Spleen (tissue), 13 donors: ENCODE measurements at places on chromosomes 2 and 18. TPM values are rescaled to one million over a fixed set of nuclear protein-coding genes. Genes with fewer than 3 reads are reported as not detected.

Gene TRIM43
- not detected for total RNA-seq

Gene TMEM200C
- 1.8 TPM for total RNA-seq

Gene DOK6
- total RNA-seq, result 0.60 TPM

Gene DGKD
- total RNA-seq, result 81.4 TPM

Gene RIT2
- not detected for total RNA-seq

GRCh38 chr2:45496869-45497268, 114.2 kb downstream of the SRBD1 start:
- no peak for DNase-seq

- peak; percentile 72 for DNase-seq
Measured at GRCh38 chr2:230925879-230926765, 1.1 kb upstream of the GPR55 start.

GRCh38 chr2:24337890-24338289, 22.4 kb downstream of the ITSN2 start:
- DNase-seq, result no peak

GRCh38 chr2:168524005-168524404, 67.9 kb downstream of the CERS6 start:
- no peak for DNase-seq

DNA sequence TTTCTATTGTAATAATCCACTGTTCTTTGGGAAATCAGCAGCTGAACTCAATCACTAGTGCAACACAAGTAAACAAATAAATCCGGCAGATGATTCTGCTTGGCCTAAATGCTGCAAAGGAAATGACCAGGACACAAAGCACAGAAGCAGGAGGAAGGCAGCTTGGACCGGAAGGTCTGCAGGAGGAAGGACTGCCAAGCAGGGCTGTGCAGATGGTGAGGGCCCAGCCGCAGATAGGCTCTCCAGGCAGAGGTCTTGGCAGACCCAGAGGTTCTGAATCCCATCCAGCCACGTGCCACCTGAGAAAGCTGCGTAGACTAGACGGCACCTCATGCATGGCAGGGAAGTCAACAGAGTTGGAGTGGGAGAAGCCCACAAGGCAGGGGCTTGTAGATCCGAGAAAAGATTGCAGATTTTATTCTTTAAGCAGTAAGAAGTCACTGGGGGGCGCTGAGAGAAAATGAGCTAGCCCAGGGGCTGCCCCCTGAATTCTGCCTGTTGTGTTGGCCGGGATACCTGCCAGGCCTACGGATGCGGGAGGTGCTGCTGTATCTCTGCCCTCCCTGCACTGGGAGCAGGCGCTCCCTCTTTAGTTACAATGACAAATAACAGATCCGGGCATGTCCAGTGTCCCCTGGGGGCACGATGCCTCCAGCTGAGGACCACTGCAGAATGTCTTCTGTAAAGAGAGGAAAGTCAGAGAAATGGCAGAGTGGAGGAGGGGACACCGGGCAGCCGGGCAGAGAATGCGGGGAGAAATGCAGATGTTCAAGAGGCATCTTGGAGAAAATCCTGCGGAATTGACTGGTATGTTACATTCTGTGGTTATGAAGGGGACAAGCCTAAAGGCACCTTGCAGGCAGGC, 153.5 kb downstream of the PXDN start:
- DNase-seq, result no peak

GRCh38 chr2:208252716-208253492, 2.0 kb downstream of the IDH1 start:
- no peak for DNase-seq

DNA sequence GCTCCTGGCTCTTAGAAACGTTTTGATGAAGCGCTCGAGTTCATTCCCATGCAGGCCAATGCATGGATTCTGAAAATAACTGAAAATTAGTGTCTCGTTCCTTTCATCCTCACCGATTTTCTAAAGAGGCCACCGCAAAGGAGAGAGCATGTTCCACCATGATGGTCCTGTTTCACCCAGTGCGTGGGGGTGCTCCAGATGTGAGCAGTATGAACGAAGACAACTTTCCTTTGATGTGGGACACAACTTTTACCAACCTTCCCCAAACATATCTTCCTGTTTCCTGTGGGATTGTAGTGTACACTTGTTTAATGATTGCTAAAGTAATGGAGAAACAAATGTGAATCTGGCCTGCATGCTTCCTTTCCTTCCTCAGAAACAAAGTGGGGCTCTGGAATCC, 114.5 kb downstream of the PRPF40A start:
- DNase-seq, result no peak

GRCh38 chr18:77130229-77131099, 2.1 kb downstream of the MBP start:
- DNase-seq, result peak; percentile 77

DNA sequence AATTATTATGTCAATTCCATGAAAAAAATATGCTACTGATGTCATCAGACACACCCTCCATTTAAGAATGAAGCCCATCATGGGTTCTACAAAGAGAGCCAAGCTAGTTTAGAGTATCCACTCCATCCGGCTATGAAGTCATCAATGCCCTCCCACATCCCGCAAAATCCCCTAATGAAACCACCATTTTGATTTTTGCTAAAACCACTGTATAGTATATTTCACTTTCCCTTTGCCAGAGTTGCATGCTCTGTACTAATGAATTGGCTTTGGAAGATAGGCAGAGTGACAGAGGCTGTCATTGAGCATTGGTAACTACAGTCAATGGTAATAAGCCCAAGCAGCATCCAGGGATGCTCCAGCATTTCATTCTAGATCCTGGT, 118.6 kb downstream of the ANKRD44 start:
- DNase-seq, result no peak

- DNase-seq, result no peak
Measured at GRCh38 chr2:135230150-135230549, 178.1 kb downstream of the RAB3GAP1 start.

DNA sequence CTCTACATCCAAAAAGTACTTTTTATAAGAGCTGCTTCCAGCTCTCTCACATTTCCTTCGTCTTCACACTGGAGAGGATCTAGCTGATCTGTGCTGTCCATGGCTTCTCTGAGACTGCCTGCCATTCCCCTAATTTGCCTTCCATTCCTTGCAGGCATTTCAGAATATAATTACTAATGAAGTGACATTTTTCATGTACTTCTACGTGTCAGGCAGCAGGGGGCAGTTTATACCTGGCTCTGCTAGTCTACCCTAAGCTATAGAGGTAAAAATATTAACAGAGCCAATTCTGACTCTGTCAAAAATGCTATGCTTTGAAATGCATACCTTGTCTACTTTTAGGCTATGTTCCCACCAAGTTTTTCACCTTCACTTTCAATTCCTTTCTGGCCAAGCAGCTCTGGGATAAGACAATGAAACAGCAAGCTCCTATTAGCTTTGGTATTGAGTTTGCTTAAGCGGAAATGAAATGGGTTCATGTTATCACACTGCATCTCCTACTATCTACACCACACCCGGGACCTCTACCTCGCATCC, 81.9 kb downstream of the MEP1B start:
- DNase-seq, result no peak
